ENCODE measurements at places on chromosomes 12 and 14.
A peak's percentile ranks its signal among the peaks of the same experiment; 100 is the strongest.

DNA sequence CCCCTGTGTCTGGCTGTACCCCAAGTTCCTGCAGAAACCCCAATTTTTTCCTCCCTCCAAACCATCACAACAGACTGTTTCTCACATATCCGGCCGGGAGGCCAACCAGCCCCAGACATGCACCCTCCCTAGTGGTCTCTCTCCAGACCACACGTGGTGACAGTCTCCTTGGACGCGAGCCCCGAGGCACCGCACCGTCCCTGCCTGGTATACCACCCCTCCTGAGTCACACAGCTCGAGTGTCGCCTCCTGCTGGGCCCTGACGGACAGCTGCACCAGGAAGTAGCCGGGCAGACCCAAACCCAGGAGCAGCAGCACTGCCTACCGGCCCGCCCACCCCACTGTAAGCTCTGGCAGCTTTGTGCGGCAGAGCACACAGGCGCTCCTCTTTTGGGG lies 97.4 kb downstream of the RFLNA start:
- peak; percentile 64 for DNase-seq

GRCh38 chr14:74733221-74733620 lies 20.3 kb downstream of the FCF1 start:
- DNase-seq: no peak

DNA sequence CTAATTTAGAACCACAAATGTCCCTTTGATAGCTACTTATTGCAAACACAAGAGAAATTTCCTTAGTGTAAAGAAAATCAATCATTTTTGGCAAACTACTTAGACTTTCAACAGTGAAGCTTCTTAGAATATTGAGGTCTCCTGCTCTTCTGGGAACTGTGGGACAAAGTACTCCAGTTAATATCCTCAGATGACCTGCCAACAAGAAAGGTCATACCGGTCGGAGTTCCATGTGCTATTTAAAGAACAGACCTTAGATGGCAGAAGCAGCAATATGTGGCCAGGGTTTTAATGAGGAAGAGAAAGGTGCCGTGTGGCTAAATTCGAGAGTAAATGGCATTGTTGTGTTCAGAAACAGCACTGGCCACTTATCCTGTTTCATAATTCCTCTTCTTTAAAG lies 114.7 kb upstream of the AMIGO2 start:
- no peak for DNase-seq

GRCh38 chr14:68133856-68134255 lies 314.3 kb downstream of the RAD51B start:
- DNase-seq: no peak

DNA sequence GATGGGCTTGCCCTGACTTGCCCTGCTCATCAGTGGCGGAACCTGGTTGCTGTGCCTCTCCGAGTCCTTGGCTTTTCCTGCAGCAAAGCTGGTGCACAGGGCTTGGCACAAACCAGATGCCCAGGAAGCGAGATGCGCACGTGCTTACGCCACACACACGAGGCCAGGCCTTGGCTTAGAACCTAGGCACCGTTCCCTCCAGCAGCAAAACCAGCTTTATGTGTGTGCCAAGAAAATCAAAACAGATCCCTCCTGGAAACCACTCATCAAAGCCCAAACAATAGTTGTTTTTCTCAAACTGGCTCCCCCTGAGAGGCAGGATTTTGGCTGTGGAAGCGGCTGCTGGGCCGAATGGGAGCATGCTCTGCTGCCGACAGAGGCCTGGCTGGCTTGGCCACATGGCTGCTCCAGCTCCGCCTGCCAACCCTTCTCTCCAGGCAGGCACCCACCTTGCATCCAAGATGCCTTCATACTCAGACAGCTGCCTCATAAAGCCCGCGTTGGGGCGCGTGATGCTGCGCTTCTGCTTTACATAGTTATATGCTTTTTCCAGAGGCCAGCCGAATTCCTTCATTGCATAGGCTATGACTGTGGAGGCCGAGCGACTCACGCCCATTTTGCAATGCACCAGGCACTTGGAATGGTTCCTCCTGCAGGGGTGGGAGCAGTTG lies 58.7 kb downstream of the SSH1 start:
- peak; percentile 85 for DNase-seq

DNA sequence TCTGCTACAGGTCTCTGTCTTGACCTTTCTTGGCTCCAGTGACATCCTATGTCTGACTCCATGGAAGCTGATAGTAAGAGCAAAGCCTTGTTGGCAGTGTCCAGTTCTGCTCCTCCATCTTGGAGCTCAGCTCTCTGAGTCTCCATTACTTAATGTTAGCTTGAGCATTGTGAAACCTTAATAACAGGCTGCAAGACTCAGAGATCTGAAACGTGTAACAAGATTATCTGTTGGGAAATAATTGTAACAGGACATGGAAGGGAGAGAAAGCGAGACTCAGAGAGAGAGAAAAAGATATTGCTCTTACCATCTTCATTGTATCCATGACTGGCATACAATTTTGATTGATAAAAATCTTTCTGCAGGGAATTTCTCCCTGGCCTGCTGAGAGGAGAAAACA lies 1365.7 kb downstream of the AACS start:
- no peak for DNase-seq

GRCh38 chr12:121860257-121860656 lies 1.6 kb upstream of the HPD start:
- no peak for DNase-seq

DNA sequence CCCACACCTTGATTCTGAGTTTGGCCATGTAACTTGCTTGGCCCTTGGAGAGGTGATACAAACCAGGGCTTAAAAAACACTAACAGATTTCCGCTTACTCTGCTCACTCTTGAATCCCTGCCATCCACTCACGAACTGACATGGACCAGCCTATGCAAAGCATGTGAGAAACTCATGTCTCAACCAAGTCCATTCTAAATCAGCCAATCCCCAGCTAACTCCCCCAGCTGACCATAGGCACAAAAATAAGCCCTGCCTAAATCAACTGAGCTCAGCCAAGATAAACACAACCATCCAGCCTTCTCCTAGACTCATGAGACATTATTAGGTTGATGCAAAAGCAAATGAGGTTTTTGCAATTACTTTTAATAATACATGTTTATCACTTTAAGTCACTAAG lies 353.9 kb upstream of the TBX3 start:
- DNase-seq: no peak

- DNase-seq: no peak
Measured at GRCh38 chr14:92755495-92755894, 7.1 kb upstream of the LGMN start.

DNA sequence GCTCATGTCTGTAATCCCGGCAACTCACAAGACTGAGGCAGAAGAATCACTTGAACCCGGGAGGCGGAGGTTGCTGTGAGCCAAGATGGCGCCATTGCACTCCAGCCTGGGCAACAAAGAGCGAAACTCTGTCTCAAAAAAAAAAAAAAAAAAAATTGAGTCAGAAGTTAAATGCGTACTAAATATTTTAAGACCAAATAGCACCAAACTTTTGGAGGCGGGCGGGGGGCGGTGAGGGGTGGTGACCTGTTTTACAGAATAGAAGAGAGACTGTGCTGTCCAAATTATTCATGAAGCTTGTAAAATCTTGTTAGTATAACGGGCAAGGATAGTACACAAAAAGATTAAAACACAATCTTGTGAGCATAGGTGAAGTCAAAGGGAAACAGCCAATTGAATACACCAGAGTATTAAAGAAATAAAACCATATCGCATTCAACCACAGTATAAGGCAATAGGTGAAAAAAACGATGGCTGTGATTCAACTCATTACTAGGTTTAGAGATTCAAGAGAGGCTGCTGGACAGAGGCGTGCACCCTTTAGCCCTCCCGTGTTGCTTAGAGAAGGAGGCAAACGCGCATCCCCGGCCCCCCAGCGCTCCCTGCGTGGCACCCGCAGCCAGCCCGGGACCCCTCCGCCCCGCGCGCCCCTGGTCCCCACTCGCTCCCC lies 571 bp downstream of the ZNF891 start:
- no peak for DNase-seq
